HT-29 (cell line): ENCODE measurements at places on chromosomes 7 and 10.
A peak's percentile ranks its signal among the peaks of the same experiment; 100 is the strongest.

DNA sequence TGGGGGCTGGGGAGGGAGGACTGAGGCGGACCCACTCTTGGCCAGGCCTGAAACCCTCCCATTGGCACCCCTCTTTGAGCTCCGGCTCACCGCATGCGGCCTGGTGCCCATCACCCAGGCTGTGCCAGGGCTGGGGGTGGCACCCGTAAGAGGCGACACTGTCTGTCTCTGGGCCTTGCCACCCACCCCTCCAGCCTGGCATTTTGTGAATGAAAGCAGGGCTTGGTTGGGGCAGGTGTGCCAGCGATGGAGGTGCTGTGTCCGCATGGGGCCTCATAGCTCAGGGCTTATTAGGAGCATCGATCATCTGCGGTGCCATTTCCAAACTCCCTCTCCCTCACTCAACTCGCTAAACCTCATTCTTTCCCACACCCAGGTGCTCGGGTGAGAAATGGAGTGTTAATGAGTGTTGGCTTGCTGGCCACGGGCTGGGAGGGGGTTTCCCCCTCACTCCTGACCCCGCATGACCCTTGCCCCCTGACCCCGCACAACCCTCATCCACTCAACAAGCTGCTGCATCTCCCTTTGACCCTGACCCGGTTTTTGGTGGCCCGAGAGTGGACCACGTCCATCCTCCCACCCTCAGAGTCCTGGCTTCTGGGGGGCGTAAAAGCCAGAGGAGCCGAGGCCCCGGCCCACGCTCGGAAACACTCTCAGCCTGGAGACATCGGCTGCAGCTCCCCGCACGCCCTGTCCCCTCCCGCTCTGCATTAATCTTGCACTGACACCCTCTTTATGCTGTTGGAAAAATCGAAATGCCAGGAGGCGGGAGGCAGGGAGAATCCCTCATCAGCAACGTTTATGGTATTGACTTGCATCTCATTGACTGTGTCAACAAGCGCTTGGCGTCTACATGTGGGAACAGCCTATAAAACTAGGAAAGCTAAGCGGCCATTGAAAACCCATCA is 161.2 kb downstream of the DNAJB6 start:
- no peak for DNase-seq

- no peak for DNase-seq
Measured at GRCh38 chr7:20454202-20454601, 123.5 kb downstream of the ITGB8 start.

DNA sequence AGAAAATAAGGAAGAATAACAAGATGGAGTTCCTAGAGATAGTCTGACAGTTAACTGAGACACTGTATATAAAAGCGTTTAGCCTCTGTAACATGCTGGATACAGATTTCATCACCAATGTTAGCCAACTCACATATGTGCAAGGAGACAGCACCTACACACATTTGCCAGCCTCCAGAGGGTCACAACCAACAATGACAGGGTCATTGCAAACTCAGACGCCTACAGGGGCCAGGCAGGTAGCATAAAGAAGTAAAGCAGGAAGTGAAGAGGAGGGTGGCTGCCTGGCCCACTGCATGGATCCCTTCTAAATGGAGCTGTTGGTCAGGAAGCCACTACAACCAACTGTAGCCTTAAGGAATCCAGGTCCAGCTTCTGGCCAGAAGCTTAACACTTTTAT is 50.4 kb downstream of the NRAP start:
- DNase-seq: no peak

GRCh38 chr7:115060095-115060870 is 138.4 kb downstream of the MDFIC start:
- no peak for DNase-seq

DNA sequence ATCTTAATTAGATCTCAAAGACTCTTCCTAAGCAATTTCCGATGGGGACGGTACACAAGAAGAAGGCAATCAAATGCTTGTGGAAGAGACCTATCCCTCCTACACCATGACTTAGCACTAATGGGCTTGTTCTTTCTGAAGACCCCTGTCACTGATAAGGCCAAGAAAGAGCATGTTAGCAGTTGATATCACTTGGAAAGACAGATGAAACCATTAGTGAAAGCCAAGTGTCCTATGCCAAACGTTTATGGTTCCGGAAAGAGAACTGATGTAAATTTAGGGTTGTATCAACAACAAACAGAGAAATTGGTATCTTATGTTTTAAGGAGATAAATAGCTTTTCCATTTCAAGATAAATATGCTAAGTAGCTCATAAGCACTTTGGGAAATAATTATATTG is 6.5 kb downstream of the UROS start:
- no peak for DNase-seq

DNA sequence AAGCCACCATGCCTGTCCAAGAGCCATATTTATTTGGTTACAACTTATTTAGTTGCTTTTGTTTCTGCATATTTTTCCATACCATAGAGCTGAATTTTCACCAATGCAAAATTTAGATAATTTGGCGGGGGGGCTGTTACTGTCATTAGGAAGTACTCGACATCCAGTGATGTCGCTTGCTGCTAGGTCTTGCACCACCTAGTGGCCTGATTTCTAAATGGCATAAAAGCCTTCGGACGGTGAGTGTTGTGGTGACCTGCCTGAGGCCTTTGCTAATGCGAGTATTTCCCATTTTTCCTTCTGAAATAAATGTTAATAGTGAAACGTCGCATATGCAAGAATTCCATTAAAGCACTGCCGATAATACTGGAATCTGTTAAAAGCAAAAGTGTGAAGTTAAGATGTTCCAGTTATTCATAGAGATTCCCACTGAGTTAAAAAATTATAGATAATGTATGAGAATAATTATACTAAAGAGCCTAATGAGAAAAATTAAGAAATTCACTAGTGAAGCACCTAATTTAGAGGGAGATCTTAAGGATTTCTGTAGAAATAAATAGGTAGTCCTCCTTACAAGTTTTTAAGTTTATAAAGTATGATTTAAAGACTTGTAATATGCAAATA is 86.1 kb upstream of the DNAJB6 start:
- DNase-seq: peak; percentile 81

DNA sequence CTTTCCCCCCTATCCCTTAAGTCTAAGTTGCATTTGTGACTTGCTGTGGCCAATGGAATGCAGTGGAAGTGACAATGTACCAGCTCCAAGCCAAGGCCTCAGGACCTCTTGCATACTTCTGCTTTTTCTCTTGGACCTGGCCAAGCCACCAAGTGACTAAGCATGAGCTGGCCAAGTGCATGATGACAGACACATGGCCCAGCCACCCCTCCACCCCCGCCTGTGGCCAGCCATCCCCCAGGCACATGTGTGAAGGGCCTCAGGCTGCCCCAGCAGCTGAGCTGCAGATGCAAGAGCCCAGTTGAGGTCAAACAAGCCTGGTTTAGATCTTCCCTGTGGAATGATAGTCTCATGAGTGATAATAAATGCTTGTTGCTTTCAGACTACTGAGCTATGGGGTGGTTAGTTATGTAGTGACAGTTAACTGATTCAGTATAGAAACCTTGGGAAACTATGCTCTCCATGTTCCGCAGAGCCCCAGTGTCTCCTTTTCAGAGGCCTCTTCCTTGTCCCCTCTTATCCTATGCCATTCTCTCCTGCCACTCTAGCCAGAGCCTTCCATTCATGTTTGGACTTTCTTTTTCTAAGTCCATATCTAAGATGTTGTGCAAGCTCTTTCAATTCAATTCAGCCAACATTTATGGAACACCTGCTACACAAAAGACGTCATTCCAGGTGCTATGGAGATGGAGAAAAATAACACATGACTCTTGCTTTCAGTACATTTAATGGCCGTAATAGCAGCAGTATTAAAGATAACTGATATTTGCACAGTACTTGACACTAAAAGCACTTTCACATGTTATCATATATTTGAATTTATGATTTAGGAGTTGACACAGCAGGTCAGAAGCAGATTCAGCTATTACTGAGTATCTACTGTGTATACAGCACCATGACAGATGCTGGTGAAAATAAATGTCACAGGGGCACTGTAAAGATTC is 55.5 kb upstream of the LOXL4 start:
- DNase-seq: peak; percentile 34

- no peak for DNase-seq
Measured at GRCh38 chr7:112152186-112152585, 54.0 kb downstream of the DOCK4 start.

GRCh38 chr7:158651968-158652565 is 52.5 kb downstream of the NCAPG2 start:
- no peak for DNase-seq

GRCh38 chr10:76628801-76629200 is 1008.8 kb downstream of the KCNMA1 start:
- no peak for DNase-seq

DNA sequence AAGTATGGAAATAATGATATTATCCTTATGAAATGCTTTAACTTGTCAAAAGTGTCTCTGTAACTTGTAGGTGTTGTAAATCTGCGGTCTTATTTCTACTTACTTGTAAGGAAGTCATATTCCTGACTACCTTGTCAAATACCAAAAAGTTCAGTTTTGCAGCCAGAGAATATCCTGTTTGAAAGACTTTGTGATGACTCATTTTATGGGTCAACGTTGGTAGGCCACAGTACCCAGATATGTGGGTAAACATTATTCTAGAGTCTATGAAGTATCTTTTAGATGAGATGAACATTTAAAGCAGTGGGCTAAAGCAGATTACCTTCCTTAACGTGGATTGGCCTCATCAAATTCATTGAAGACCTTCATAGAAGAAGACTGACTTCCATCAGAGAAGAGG is 195.3 kb downstream of the PPP1R9A start:
- DNase-seq: peak; percentile 57

- no peak for DNase-seq
Measured at GRCh38 chr10:63294781-63295180, 161.7 kb downstream of the NRBF2 start.

DNA sequence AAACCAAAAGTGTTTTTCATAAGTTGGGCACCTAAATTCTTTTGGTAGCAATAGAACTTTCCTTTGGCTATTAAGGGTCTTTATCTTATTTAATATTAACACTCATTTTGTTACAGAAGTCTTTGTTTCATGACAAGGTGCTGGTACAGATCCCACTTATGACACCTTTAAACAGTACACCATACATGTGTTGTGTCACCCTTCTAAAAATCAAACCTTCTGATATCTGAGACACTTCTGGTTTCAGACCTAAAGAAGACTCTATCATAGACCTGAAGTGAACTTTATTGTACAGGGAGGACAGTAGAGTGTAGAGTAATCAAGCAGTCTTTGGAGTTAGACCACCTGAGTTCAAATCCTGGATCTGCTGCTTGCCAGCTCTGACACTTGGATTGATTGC is 5.8 kb upstream of the USP6NL start:
- no peak for DNase-seq

- no peak for DNase-seq
Measured at GRCh38 chr7:134789967-134790685, 10.7 kb downstream of the CALD1 start.

DNA sequence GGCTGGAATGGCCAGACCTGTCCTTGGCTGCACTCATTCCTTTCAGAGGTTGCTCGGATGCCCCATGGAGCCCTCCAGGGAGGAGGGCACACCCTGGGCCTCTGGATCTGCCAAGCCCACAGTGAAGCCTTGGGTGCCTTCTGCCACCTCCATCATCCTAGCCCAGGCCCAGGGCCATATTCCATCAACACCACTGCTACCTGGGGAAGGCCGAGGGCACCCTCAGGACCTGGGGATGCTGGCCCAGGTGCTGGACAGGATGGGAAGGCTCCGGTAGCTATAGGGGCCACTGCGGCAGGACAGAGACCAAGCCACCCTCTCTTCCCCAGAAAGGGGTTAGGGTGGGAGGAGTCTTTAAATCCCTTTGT is 810 bp downstream of the OPN4 start:
- DNase-seq: no peak

GRCh38 chr10:23319835-23320234 is 24.8 kb downstream of the C10orf67 start:
- DNase-seq: no peak

DNA sequence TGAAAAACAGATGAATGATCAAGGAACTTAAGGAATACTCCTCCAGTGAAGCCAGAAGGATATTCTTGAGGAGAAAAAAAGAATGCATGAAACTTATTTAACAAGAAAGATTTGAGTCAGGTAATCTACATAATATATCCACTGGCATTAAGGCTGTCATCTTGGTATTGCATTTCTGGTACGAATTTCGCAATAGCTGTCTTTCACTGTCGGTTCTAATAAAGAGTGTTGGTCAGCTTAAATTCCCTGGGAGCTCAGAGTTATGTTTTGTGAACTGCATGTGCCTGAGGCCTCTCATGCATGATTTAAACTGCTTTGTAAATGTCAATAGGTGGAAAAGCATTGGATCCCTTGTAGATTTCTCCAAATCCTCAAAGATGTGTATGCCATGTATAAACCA is 565.3 kb upstream of the GALNT17 start:
- DNase-seq: no peak

DNA sequence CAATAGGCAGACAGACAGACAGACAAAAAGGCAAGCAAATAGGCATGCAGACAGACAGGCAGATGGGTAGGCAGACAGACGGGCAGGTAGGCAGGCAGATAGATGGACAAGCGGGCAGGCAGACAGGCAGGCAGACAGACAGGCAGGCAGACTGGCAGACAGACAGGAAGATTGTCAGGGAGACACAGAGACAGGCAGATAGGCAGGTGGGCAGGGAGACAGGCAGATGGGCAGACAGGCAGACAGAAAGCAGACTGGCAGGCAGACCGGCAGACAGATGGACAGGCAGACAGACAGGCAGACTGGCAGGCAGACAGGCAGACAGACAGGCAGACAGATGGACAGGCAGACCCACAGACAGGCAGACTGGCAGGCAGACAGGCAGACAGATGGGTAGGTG is 70.3 kb upstream of the MYL10 start:
- no peak for DNase-seq

DNA sequence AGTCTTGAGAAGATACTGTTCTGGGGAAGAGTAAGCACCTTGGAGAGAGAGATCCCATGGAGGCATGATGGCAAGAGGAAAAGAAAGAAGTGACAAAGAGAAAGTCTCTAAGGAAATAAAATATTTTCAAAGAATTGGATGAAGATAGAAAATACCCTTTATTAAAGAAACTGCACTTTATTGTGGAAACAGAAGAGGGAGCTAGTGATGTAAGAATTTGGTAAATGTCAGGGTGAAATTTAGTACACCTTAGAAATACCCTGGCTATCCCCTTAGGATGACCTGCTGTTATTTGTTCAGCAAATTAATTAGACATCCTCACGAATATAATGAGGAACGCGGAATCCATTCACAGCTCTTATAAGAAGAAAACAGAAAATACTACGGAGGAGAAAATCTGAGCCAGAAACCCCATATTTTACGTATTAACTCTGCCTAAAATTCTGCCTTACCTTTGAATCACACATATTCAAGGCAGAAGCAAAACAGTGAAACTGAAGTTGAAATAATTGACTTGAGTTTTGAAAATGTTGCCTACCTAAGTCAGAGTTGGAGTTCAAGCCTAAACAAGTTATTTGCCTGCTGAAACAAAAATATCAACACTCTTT is 90.7 kb downstream of the TFPI2 start:
- peak; percentile 32 for DNase-seq

GRCh38 chr10:92405419-92405924 is 114.5 kb downstream of the MARCHF5 start:
- no peak for DNase-seq

- no peak for DNase-seq
Measured at GRCh38 chr10:11638055-11638698, 26.7 kb upstream of the USP6NL start.
